ENCODE measurements at places on chromosomes 5 and 9.

DNA sequence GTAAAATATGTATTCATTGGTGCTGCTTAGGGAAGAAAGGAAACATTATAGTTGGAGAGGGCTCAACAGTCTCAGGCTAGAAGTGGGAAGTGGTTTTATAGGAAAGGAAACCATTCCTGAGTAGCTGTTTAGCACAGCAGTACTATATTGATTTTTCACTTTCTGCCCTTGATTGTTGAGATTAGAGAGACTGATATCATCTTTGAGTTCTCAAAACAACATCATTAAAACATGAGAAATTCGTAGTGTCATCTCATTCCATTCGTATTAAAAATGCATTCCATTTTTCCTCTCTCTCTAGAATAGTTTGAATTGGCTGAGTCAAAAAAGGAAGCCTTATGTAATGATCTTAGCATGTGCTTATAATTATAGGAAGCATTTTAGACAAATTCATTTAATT is 14.1 kb downstream of the POLR3G start:
- DNase-seq, result no peak

- no peak for DNase-seq
These were observed 81.3 kb upstream of the ERCC6L2 start for GRCh38 chr9:95793924-95794828.

DNA sequence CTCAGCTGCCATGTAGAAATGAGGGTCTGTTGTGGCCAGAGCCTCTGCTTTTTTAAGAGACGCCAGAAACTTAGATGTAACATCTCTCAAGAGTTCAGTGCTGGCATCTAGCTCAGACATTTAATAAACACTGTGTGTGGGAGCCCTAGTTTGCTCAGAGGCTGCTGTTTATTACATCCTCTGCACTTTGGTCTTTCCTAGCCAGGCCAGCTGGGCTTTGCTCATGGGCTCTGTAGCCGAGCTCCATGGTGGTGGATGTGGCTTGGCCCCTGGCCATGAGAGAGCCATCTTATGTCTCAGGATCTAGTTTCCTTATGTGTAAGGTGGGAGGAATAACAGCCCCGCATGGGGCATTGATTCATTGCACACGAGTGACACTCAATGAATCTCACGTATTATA is 30.0 kb downstream of the ARHGEF37 start:
- no peak for DNase-seq

GRCh38 chr5:9713356-9713755 is 83.2 kb upstream of the TAS2R1 start:
- DNase-seq, result no peak

DNA sequence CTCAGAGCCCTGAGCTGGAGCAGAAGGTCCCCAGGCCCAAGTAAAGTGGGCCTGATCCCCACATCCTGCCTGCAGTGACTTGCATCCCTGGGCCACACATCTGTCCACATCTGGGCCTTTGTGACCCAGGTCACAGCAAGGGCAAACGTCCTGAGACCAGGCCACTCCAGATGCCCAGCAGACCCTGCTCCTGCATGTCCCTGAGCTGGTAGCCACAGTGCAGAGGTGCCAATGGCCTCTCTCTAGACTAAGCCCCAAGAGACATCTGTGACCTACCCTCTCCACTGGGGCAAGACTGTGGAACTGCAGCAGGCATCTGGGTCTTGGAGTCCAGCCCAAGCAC is 2.5 kb downstream of the FLT4 start:
- no peak for DNase-seq

DNA sequence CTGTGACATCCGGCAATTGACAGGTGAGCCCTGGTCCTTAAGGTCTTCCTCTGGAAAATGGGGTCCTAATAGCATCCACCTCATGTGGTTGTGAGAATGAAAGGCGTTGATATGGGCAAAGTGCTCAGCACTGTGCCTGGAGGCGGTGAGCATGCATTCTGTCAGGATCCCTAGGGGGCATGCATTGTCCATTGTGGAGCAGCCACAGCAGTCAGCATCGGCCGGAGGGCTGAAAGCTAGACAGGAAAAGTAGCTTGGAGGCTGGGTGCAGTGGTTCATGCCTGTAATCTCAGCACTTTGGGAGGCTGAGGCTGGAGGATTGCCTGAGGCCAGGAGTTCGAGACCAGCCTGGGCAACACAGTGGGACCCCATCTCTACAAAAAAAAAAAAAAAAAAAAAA is 122.2 kb downstream of the LHX2 start:
- peak; percentile 17 for DNase-seq

DNA sequence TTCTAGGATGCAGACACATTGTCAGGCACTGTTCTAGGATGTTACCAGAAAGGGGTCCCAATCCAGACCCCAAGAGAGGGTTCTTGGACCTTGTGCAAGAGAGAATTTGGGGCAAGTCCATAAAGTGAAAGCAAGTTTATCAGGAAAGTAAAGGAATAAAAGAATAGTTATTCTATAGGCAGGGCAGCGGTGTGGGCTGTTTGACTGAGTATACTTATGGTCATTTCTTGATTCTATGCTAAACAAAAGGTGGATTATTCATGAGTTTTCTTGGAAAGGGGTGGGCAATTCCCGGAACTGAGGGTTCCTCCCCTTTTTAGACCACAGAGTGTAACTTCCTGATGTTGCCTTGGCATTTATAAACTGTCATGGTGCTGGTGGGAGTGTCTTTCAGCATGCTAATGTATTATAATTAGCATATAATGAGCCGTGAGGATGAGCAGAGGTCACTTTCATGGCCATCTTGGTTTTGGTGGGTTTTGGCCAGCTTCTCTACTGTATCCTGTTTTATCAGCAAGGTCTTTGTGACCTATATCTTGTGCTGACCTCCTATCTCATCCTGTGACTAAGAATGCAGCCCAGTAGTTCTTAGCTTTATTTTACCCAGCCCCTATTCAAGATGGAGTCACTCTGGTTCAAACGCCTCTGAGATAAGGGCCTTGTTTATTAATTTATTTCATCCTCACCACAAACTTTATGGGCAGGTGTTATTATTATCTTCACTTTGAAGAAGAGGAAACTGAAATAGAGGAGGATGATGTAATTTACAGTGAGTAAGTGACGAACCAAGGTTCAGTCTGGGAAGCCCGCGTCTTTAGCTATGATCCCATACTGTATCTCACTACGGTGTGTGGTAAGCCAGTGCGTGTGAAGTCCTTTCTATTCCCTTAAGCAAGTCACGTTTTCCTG is 186.0 kb upstream of the KLF4 start:
- DNase-seq, result no peak

DNA sequence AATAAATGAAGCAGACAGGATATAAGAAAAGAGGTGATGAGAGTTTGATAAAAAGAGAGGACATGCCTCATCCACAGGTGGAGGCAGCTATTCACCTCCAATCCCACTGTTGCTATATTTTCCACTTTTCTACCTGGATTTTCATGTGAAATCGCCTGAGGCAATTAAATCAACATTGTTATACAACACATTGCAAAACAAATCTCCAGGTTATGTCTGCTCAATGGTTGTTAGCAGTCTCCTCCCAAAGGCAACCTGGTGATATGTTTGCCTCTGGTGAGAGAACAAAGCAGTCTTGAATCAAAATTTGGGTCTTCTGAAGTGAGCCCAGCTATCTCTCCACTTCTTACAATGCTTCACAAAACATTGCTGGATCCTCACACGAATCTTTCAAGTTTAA is 30.0 kb downstream of the NREP start:
- no peak for DNase-seq

GRCh38 chr5:138972230-138972629 is 97.1 kb upstream of the LRRTM2 start:
- no peak for DNase-seq

GRCh38 chr5:74940782-74941353 is 74.7 kb upstream of the FAM169A start:
- no peak for DNase-seq
